ENCODE measurements at places on chromosomes 7 and 10. TPM values are rescaled to one million over a fixed set of nuclear protein-coding genes. Genes with fewer than 3 reads are reported as not detected.

AUTS2 gene
- 18.9 TPM for total RNA-seq

CPVL gene
- total RNA-seq: not detected

CTBP2 gene
- 0.40 TPM for total RNA-seq

OR13A1 gene
- total RNA-seq: 0.10 TPM

CASP7 gene
- total RNA-seq: 33.5 TPM

UNCX gene
- total RNA-seq: not detected

CDH23 gene
- total RNA-seq: 4.5 TPM

ACTL6B gene
- not detected for total RNA-seq

EPDR1 gene
- total RNA-seq: 0.54 TPM

CCL24 gene
- total RNA-seq: not detected

DNA sequence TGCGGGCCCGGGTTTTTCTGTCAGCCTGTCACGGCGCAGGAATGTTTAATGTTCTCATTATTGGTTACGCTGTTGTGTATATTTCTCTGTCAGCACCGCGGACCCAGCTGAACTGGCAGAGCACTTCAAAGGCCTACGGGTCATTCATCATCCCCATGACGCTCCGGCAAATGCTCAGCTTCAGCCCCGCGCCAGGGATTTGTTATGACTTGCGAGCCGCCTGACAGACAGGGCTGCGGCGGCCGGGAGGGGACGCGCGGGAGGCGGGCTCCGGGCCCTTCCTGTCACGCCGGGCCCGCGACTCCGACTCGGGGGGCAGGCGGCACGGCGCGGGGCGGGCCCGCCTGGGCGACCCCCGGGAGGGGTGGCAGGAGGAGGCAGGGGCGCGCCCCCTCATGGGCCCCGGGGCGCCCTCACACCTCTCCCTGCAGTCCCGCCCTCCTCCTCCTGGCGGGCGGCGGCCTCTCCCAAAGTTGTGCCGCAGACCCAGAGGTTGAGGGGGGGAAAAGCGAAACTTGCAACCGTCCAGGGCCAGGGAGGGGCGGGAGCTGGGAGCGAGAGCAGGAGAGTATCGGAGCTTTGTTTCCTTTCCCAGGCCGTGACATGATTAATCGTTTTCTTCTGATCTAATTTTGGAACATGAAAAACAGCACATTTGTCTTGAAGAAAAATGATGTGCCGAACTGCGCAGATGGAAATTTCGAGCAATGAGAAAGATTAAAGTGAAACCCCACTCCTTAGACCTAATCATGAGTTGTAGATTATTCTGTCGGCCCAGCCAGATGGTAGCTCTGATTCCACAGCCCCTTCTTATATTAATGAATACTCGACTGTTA is 59.3 kb upstream of the COMTD1 start:
- DNase-seq: peak; percentile 59

- no peak for DNase-seq
Measured at GRCh38 chr7:155458878-155459699, 1.2 kb downstream of the EN2 start.

GRCh38 chr10:77210645-77211044 is 427.0 kb downstream of the KCNMA1 start:
- DNase-seq: no peak

GRCh38 chr7:134737566-134738345 is 41.7 kb upstream of the CALD1 start:
- DNase-seq: no peak

DNA sequence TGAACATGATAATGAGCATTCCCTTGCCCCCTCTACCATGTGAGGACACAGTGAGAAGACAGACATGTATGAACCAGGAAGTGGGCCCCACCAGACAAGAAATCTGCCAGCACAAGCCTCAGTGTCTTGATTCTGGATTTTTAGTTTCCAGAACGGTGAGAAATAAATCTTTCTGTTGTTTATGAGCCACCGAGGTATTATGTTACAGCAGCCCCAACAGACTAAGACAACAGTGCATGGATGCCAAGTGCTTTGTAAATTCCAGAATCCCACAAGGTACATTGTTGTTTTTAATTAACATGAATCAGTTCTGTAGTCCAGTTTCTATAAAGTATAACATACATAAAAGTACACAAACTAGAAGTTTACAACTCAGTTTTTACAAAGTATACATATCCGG is 162.2 kb downstream of the ARHGAP21 start:
- DNase-seq: no peak

DNA sequence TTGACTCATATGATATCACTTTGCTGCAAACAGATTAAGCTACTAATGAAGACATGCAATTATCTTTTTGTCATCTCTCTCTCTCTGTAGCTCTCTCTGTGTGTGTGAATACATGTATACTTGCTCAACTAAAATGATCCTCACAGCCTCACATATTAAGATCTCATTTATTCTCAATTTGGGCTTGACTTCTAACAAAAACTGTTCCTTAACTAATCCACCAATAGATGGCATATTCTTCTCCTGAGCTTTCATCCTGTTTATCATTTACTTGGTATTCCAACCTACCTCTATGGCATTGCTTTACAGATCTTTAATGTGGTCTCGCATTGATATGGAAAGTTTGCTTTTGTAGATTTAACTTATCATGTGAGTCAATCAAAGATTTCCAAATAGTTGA is 540.4 kb downstream of the CNTNAP2 start:
- DNase-seq: no peak

DNA sequence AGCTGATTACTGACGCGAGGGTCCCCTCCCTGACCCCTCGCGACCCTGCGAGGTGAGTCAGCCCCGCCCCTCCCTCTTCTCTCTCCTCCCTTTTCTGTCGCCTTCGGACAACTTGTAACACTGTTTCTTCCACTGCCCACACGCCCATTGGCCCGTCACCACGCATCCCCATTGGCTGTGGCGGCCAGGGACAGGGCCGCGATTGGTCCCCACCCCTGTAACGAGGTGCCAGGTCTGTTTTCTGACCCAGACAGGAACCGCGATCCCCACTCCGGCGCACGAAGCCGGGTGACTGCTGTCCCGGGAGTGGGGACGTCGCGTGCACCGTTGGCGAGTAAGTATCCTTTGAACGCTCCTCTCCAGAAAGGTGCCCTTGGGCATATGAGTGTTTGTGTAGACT is at the start of gene STRA8:
STRA8 (plus strand) TSS at position 269 of the 400 bp plus-strand sequence. CDS start 6,687 bp downstream, outside the sequence.
- DNase-seq: no peak

GRCh38 chr10:124101351-124101750 is 8.0 kb upstream of the CHST15 start:
- no peak for DNase-seq

GRCh38 chr7:134959810-134960209 is 26.5 kb upstream of the AGBL3 start:
- DNase-seq: no peak

- DNase-seq: no peak
Measured at GRCh38 chr7:14403587-14403986, 414.1 kb upstream of the ETV1 start.

- no peak for DNase-seq
Measured at GRCh38 chr7:45082831-45083331, 5.9 kb downstream of the NACAD start.
